ENCODE measurements at places on chromosomes 2 and 18.

DNA sequence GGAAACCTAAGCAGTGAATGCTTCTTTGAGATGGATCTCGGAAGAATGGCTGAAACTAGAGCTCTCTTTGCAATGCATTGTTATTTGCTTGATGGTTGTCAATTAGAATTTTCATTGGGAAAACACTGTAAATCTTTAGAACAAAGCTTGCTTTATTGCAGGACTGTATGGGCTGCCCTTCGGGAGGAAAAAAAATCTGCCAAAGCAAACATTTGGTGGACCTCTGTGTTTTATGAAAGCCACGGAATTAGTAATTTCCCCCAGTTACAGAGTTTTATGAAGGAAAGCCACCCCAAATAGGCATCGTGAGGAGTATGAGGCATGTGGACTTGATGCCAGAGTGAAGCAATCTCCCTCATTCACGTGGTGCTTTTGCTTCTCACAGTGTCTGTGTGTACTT is 33.5 kb downstream of the RHBDD1 start:
- no peak for DNase-seq

GRCh38 chr2:235008584-235009044 is 56.8 kb downstream of the SH3BP4 start:
- no peak for DNase-seq

GRCh38 chr2:867296-867695 is 83.4 kb upstream of the SNTG2 start:
- no peak for DNase-seq

GRCh38 chr2:121686902-121687301 is 37.6 kb upstream of the CLASP1 start:
- no peak for DNase-seq

GRCh38 chr2:55087936-55088335 is 37.7 kb upstream of the RTN4 start:
- no peak for DNase-seq

- no peak for DNase-seq
Observed at GRCh38 chr2:30465171-30465545, 18.1 kb downstream of the LCLAT1 start.

GRCh38 chr18:31598021-31598805 is 6.5 kb downstream of the TTR start:
- no peak for DNase-seq

DNA sequence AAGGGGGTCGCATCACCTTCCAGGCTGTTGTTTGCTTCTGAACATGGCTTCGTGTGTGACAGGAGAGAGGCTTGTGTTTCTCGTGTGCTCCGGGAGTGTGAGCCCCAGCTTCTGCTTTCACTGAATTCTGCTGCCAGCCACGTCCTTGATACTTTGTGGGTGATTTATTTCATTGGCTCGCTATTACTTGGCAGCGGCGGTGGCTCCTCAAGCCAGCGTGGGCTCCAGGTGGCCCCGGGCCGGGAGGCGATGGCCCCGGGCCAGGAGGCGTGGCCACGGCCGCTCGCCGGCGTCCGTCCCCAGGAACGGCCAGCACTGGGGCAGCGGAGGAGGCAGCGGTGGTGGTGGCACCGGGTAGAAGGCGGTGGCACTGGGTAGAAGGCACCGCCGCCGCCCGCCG is 63.1 kb downstream of the NAPG start:
- no peak for DNase-seq

DNA sequence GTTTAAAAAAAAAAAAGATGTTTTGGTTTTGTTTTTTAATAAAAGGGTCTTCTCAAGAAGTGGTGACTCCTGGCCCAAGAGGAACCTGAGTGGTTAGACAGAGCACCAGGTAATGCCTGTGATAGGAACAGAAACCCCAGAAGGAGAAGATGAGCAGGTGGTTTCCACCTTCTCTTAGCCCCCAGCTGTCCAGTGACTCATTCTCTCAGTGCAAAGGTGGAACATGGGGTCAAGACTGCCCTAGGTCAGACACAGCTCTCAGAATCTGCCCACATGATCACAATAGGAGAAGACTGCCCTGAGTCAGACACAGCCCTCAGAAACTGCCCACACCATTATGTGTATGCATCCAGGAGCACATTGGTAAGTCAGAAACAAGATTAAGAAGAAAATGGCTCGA is 61.8 kb downstream of the TBC1D8 start:
- DNase-seq: no peak

DNA sequence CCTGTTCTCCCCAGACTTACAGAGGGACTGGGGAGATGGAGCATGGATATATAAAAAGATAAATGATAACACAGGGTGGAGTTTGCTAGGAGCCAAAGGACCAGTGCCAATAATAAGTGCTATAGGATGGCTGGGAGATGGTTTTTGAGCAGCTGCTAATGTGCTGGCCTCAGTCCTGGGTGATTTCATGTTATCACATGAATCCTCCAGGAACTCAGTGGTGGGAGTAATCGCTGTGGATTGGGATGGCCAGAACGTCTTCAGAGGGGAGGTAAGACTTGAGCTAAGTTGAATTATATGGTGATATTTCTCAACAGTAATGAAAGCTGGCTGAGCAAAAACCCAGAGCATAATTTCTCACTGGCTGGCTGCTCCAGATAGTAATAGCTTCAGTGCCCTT is 441.4 kb downstream of the SLC4A3 start:
- DNase-seq: no peak

- no peak for DNase-seq
Observed at GRCh38 chr2:28590496-28591301, 94.8 kb downstream of the PLB1 start.

GRCh38 chr2:120866483-120867140 is 130.9 kb downstream of the GLI2 start:
- DNase-seq: no peak

DNA sequence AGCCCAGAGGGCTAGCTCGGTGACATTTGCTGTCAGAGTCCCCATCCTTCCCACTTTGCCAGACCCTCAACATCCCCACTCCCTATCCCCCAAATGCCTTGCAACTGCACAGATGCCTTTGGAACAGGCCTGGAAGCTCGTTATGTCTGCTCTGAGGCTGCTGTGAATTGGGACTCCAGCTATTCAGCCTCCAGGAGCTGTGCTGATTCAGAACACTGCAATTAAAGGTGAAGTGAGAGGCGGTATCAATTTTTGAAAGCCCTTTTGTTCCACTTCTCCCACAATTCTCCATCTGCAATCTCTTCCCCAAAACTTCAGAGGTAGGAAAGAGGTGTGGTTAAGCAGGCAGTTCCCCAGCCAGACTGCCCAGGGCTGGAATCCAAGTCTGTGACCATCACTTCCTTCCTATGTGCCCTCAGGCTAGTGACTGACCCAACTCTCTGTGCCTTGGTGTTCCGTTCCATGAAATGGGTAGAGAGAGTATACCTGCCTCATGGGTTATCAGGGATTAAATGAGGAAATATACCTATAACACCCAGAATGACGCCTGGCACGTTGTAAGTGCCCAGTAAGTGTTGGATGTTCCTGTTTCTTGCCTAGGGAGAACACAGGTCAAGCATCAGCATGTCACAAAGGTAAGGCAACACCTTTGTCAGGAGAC is 17.5 kb downstream of the NOSTRIN start:
- no peak for DNase-seq

GRCh38 chr2:162688403-162688802 is 150.2 kb downstream of the KCNH7 start:
- no peak for DNase-seq

DNA sequence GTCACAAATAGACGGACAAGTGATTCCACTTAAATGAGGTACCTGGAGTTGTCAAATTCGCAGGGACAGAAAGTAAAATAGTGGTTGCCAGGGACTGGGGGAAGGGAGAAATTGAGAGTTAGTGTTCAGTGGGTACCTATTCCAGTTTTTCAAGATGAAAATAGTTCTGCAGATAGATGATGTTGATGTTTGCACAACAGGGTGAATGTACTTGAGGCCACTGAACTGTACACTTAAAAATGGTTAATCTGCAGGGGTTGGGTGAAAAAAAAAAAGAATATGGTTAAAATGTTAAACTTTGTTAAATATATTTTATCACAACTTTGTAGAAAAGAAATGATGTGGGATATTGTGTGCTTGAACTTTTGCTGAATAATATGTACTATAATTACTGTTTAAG is 102.3 kb downstream of the NCK2 start:
- no peak for DNase-seq

- no peak for DNase-seq
Observed at GRCh38 chr2:144668493-144669110, 148.7 kb upstream of the ZEB2 start.

GRCh38 chr2:67260343-67261277 is 136.5 kb upstream of the ETAA1 start:
- no peak for DNase-seq

DNA sequence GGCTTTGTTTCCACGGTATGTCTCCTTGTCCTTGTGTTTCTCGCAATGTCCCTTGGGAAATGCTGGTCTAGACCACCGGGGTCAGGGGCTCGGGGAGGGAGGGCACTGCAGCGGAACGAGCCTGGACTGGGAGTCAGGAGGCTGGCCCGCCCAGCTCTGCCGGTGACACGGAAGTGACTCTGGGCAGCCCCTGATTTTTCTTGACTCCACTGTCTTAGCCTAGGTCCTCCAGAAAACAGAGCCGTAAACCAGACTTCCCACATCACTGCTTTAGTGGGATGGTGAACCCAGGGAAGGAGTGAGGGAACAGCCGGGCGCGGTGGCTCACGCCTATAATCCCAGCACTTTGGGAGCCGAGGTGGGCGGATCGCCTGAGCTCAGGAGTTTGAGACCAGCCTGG is 144.2 kb downstream of the ASB1 start:
- no peak for DNase-seq

- no peak for DNase-seq
Observed at GRCh38 chr2:65204461-65205210, 23.0 kb upstream of the ACTR2 start.

DNA sequence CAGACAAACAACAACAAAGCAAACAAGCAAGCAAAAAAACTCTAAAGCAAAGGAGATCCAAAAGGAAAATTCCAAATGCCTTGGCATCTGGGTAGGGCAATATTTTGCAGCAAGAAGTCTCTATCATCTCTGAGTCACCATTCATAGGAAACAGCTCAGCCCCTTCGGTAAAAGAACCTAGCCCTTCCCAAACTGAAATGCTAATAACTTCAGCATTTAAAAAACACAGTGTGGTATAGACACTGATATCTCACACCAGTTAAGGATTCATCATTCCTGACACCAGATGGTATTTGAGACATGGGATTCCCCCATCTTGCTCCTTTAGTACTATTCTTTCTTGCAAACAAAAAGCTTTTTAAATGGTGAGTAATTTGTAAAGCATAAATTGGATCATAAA is 491.8 kb downstream of the TXNL1 start:
- no peak for DNase-seq

DNA sequence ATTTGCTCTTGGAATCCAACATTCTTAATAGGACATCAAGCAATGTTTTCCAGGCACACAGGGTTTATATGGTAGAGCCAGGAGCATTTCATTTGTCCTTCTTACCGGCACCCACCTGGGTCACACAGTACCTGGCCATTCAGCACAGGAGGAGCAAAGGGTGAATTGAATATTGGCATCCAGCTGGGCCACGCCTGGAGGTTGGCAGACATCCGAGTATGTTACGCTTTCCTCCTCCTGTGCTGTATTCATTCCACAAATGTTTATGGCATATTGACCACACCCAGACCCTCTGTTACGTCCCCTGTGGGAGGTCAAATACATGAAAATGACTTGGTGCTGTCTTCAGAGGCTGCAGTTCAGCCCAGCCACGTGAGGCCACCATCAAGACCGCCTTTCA is 206.2 kb downstream of the RTP5 start:
- DNase-seq: no peak

- no peak for DNase-seq
Observed at GRCh38 chr2:26811261-26811660, 25.4 kb downstream of the CENPA start.

- no peak for DNase-seq
Observed at GRCh38 chr2:129575880-129576279, 403.6 kb upstream of the RAB6C start.

GRCh38 chr2:73564986-73565385 is 77.2 kb downstream of the NAT8 start:
- DNase-seq: no peak

GRCh38 chr2:73981081-73982001 is 3.4 kb upstream of the TET3 start:
- DNase-seq: no peak

GRCh38 chr2:226378753-226379705 is 420.6 kb downstream of the IRS1 start:
- DNase-seq: no peak

DNA sequence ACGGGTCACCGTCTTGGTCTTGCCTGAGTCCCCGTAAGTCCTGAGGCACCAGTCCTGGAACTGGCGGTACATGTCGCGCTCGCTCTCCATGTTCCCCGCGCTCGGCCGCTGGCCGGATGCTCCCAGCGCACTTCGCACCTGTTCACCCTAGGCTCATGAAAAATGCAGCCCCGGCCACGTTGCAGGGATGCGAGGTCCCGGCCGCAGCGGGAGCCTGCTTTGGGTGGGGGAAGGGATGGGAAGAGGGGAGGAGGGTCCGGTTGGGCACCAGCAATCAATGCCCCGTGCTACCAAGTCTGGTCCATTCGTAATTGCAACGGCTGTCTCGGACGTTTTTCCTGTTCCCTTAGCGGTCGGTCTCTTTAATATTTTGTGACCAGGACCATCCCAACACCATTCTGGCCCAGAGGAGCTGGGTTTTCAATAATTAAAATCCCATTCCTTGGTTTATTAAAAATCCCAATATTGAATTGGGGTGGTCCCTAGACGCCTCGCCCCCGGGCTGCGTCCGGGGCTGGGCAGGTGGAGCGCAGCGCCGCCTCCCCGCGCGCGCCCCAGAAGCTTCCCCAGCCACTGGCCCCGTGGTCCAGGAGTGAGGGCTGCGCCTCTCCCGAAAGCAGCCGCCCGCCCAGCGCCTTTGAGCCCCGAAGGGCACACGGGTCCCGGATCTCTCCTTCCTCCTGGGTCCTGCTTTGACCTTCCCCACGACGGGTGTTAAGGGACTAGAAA is 1.4 kb downstream of the NOL4 start:
- DNase-seq: no peak

All from activated T-helper 2 cell treated with anti-CD3 and anti-CD28 coated beads, Interferon-gamma antibody, Interleukin-2, Interleukin-4, amounts not matched to agents 10 μg/mL and 5 μg/mL and 100 μg/mL, durations not matched to agents 14 hours and 24 hours and 36 hours (primary cell).